ENCODE measurements at places on chromosomes 11 and 22. TPM values are rescaled to one million over a fixed set of nuclear protein-coding genes. Genes with fewer than 3 reads are reported as not detected.

The PHF21B gene
- total RNA-seq = 8.6 TPM

The GLB1L2 gene
- 8.9 TPM for total RNA-seq

The LRRC4C gene
- 16.5 TPM for total RNA-seq

The LDHA gene
- 437 TPM for total RNA-seq

The GAB4 gene
- not detected for total RNA-seq

DNA sequence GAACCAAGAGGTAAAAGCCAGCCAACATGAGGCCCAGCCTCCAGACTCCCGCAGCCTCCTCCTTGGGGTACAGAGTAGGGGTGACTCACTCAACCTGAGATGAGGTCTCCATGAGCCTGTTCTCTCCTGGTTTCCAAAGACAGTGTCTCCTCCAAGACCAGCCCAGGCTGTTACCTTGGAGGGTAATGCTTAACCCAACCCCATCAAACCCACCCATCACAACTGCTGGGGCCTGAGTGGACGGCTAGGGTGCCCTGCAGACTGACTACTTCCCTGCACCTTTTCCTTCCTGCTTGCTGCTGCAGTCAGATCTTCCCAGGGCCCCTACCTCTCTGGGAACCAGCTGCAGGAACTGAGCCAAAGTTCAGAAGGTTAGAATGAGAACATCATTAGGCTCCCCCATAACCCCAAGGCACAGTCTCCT, 5.1 kb upstream of the NOL12 start:
- no peak for DNase-seq

DNA sequence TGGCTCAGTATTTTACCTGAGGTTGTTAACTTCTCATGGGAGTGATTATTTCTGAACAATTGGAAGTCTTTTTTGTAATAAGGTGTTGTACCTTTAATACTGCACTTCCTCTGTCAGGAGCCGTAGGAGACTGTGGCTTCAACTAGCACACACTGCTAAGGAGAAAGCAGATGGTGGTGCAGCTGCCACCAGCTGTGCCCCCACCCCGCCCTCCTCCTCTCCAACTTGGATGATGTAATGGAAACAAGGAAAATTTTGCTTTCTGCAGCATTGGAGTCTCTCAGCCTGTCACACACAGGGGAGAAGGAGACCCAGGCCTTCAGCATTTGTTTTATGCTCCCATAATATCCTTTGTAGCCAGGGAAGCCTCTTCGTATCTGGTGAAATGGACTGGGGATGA, 91.2 kb downstream of the TEAD1 start:
- no peak for DNase-seq

DNA sequence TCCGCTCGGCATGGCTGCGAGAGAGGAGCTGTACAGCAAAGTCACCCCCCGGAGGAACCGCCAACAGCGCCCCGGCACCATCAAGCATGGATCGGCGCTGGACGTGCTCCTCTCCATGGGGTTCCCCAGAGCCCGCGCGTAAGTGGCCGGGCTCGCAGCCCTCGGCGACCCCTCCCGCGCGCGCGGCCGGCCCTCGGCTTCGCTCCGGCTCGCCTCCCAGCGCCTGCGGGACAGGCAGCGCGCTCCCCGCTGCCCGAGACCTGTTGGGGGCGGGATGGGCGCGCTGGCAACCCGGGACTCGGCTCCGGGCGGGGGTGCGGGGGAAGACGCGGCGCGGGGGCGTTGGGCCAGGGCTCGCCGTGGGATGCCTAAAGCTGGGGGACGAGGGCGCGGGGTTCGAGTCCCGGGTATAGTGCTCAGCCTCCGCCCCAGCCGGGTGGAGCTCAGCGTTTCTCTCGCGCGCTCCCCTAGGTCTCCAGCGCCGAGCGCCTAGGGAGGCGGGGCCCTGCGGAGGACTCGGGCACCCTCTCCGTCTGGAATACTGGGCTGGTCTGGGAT, 630 bp downstream of the UBASH3B start:
- peak; percentile 66 for DNase-seq

- no peak for DNase-seq
Observed at GRCh38 chr11:60985991-60986915, 14.8 kb downstream of the CD6 start.

GRCh38 chr11:86623736-86624135, 48.7 kb downstream of the ME3 start:
- no peak for DNase-seq

GRCh38 chr22:36546092-36546804, 17.3 kb upstream of the EIF3D start:
- DNase-seq = peak; percentile 36

DNA sequence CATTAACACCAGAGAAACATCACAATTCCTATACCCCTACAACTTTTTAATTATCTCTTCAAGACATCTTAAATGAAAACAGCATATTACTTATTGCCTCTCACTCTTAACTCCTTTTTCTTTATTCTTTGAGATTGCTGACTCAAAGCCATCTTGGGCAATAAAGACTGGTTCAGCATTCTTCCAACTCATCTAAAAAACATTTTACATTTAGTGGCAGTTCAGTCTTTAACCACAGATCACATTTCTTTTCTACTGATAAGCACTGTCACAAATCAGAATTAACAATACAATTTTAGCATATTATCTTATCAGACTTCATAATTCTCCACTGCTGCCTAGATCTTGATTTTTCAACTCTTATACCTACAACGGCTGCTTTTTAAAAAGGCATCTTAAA, 34.0 kb downstream of the SIK3 start:
- no peak for DNase-seq

GRCh38 chr11:27159335-27159679, 118.7 kb downstream of the BBOX1 start:
- no peak for DNase-seq

GRCh38 chr22:33919391-33920196, 682 bp downstream of the LARGE1 start:
- DNase-seq = peak; percentile 63

- peak; percentile 9 for DNase-seq
Observed at GRCh38 chr11:2122907-2123627, 16.1 kb downstream of the IGF2 start.

DNA sequence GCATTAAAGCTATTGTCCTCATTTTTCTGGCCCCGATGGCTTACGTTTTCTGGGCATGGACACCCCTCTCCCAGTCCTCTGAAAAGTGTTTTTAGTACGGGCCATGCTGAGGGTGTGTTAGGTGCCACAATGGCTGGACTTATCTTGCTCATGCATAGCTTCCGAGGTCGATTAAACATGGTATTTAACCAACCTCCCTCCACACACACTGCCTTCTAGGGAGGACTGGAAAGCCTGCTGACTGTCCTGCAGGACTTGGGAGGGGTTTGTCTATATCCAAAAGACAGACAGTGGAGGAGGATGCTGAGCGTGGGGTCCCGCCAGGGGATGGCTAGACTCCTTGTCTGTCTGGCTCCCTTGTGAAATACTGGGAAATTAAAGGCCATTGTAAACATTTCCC, 95.3 kb downstream of the FBXO7 start:
- DNase-seq = no peak

- DNase-seq = no peak
Observed at GRCh38 chr11:44356351-44356750, 46.4 kb upstream of the ALX4 start.

Data from mesothelial cell of epicardium (in vitro differentiated cells).